Neural progenitor cell (in vitro differentiated cells): ENCODE measurements at places on chromosomes 3 and 15. TPM values are rescaled to one million over a fixed set of nuclear protein-coding genes. Genes with fewer than 3 reads are reported as not detected.

DNA sequence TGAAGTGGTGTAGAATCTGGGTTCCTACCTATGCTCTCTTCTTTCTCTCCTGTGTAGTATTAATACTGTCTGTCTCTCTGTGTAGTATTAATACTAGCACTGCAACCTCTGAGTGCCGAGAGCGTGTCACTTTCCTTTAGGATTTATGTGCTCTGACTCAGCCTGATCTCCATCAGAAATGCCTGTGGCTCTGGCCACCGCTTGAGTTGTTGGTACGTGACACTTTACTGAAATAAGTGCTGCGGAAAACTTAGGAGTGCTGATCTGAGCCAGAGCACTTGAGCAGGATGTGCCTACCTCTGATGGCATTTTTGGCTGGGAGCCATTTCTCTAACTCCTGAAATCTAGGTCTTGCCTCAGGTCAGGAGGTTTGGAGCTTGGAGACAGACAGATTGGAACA lies 807.4 kb downstream of the SQOR start:
- no peak for DNase-seq

DNA sequence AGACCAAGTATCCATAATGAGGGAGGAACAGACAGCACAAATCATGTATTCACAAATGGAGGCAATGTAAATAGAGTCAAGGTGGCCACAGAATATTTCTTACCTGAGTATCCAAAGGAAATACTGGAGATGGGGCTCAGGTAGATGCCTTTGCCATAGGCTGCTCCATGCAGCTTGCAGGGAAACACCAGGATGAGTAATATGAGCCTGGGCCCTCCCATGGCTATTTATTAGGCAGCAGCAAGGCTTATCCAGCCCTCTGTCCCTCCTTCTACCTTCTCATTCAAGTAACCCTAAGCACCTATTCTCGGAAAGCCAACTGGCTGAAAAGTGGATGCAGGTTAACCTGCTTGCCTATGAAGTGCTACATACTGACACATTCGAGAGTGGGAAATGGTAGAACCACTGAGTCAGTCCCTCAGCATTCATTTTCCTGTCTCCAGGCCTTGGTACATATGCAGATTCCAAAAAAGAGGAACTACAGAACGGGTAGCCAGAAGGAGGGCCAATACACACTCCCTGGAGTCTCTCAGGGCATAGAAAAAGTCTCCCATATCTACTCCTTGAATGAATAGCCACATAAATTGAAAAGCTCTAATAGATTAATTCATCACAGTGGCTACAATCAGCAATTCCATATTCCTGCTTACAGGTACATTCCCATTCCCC lies 18.3 kb upstream of the PKM start:
- no peak for DNase-seq

- DNase-seq: no peak
Observed at GRCh38 chr3:195126056-195126605, 144.8 kb downstream of the XXYLT1 start.

DNA sequence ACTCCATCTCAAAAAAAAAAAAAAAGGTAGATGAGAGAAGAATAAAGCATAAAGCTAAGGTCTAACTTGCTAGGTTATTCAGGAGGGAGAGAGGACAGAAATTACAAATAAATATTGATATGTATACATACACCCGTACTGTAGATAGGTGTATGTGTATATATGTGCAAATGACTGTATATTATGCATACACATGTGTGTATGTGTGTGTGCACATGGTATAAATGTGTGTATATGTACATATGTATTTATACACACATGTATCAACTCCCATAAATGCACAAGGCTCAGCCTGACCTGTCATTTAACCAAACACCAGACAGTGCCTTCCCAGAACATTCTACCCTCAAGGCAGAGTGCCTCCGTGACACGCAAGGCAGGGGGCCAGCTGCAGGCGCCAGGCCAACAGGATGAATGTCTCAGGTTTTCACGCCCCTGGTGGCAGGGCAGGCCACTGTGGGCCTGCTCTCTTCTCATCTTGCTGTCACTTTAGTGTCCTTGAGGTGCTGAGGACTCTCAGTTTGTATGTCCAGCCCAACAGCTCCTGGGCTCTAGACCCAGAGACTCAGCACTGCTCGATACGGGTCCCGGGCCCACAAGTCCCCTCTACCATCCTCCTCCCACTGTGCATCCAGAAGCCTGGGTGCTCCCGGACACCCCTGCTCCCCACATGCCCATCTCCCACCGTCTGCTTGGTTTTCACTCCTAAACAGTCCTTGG lies 40.4 kb downstream of the TM2D3 start:
- DNase-seq: no peak

GRCh38 chr3:30476368-30477084 lies 129.9 kb upstream of the TGFBR2 start:
- no peak for DNase-seq

GRCh38 chr3:48504051-48504946 lies at the start of gene SHISA5:
TSS of gene SHISA5 (minus strand) at chr3:48504174. CDS start at chr3:48504094, 80 bp downstream.
- peak; percentile 80 for DNase-seq

Gene SRGAP3
- total RNA-seq: 35.7 and 59.3 TPM in 2 replicates

Gene OR5AC2
- total RNA-seq: not detected in 2 replicates

Gene IL17RD
- 26.1 and 33.6 TPM in 2 replicates for total RNA-seq
